ENCODE measurements at places on chromosomes 3 and 15. TPM values are rescaled to one million over a fixed set of nuclear protein-coding genes. Genes with fewer than 3 reads are reported as not detected.

GASK1A gene
- total RNA-seq: 0.85 TPM

PLS1 gene
- 0.14 TPM for total RNA-seq

FMN1 gene
- 1.0 TPM for total RNA-seq

CHRNA5 gene
- total RNA-seq: 0.14 TPM

MAP6D1 gene
- 0.57 TPM for total RNA-seq
